ENCODE measurements at places on chromosomes 13 and 19.

GRCh38 chr19:32767951-32768679 is 48.5 kb downstream of the TDRD12 start:
- DNase-seq = no peak

- DNase-seq = no peak
These were observed 21.2 kb upstream of the DOCK9 start for GRCh38 chr13:98998831-98999638.

- peak; percentile 11 for DNase-seq
These were observed 2625.6 kb upstream of the PCDH20 start for GRCh38 chr13:64041296-64041695.

DNA sequence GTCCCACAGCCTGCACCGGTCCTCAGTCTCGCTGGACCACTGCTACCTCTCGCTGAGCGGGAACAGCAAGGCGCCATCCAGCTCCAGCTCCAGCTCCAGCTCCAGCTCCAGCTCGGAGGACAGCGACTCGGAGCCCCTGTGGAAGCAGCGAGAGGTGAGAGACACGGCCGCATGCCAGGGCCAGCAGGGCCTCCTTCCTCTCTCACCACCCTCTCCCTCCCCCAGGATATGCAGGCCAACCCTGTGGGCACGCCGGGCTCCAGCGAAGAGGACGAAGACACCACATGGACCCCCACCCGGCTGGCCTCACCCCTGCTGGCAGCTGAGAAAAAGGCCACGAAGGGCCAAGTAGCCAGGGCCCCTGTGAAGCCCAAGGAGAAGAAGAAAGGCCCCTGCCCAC is 7.3 kb downstream of the SIX5 start:
- no peak for DNase-seq

DNA sequence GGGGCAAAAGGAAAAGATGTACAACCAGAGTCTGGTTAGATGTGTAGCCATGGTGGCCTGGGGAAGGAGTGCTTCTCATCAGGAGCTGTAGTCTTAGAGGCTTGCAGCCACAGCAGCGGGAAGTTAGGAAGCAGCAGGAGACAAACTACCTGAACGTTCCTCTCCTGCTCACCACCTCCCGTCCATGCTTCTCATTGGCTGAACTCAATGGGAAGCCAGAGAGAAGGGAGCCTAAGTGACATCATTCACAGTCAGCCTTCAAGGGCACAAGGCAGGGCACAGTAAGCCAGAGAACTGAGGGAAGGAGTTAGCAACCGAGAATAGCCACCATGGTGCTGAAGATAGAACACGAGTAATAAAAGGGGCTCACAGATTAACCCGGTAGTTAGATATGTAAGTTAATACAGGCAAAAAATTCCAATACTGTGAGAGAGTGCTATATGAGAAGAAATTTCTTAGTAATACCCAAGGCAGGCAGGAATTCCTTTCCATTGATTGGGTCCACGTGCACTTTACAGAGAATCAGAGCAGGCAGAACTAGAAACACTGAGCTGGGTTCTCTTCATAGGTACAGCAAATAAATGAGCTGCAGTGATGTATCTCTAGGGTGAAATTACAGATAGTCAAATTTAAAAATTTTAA is 391.5 kb upstream of the DACH1 start:
- peak; percentile 2 for DNase-seq

DNA sequence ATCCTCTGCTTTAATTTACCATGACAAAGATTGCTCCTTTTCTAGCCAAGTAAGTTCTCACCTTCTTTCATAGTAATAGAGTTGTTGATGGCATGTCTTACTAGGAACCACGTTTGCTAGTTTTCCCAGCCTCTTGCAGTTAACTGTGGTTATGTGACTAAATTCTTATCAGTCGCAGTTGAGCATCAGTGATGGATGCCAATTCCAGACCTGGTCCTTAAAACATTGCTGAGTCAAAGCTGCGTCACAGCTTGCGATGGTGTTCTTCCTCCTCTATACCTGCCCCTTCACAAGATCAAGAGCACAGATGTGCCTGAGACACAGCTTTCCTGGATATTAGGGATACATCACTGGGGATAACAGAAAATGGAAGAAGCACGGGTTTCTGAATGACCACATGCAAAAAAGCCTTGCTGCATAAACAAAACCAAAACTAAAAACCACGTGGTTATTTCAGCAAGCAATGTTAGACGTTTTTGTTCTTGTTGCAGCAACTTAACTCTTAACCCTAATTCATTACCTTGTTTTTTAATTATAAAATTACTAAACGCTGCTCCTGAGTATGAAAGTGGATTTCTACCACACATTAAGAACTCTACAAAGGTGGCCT is 97.6 kb upstream of the DACH1 start:
- no peak for DNase-seq

DNA sequence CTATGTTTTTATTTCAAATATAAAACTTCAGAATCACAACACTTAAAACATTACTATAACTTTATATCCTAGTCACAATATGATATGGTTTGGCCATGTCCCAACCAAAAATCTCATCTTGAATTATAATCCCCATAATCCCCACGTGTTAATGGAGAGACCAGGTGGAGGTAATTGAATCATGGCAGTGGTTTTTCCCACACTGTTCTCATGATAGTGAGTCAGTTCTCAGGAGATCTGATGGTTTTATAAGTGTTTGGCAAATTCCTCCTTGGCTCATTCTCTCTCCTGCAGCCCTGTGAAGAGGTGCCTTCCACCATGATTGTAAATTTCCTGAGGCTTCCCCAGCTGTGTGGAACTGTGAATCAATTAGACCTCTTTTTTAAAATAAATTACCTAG is 307.6 kb downstream of the SPRY2 start:
- no peak for DNase-seq

DNA sequence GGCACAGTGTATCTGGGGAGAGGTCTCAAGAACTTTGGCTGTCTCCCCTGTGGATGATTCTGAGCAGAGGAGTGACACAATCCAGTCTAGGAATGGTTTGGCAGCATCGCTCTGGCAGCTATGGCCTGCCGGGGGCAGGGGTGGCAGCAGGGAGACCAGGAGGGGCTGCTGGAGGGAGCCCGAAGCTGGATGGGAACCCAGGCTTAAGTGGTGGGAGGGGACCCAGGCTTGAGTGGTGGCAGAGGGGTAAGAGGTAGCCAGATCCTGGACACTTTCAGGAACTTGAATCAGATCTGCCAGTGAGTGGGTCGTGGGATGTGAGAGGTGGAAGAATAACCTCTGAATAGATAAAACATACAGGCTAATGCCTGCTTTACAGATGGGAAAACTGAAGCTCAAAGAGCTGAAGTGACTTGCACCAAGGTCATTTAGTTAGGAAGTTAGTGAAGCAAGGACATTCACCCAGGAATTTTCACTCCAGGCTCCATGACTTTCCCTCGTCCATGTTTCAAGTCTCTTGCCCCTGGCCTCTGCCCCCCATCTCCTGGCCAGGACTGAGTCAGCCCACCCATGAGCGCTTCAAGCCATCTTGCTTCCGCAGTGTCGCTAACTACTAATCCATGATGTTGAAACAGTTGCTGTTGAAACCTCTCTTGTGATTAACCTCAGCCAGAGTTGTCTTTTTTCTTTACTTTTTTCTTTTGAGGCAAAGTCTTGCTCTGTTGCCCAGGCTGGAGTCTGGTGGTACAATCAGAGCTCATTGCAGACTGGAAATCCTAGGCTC is 29.9 kb upstream of the C1QTNF9 start:
- no peak for DNase-seq

DNA sequence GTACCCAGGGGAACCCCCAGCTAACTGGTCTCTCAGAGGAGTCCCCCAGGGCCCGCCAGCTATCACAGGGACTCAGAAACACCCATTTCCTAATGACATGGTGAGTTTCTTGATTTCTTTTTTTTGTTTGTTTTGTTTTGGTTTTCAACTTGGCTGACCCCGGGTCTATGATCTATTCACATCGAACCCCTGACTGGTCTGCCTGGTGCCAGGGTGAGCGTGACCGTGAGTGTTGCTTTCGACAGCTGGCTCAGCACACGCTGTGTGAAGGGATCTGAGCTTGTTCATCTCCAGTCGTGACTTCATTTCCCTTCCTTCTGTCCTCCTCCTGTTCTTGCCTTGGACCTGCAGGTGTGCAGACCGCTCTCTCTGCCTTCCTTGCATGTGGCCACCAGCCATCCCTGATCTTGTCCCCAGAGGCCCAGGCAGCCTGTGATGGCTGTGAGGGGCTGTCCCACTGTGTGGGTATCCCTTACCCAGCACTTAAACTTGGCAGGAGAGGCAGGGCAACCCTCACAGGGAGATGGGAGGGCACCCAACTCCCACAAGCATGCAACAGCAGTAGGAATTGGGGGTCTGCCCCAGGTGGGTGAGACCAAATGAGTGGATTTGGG is 26.2 kb downstream of the TMEM161A start:
- DNase-seq = no peak

DNA sequence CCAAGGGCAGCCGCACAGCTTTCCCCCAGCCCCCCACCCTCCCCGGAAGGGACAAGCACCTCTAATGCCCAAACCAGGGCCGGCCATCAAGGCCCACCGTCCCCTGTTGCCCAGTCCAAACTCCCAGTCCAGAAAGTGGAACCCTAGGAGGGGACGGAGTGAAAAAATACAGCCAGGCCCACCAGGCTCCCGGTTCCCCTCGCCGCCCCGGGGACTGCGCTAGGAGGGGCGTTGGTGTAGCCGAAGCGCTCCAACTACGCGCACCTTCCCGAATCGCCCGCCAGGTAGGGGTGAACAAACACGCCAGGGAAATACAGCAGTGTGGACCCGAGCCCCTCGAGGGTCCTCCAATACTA is 1.3 kb downstream of the KLF16 start:
- DNase-seq = no peak

- DNase-seq = no peak
These were observed 114.9 kb upstream of the SOX1 start for GRCh38 chr13:111952032-111952431.

GRCh38 chr13:26117620-26118019 is 65.8 kb upstream of the SHISA2 start:
- DNase-seq = no peak

DNA sequence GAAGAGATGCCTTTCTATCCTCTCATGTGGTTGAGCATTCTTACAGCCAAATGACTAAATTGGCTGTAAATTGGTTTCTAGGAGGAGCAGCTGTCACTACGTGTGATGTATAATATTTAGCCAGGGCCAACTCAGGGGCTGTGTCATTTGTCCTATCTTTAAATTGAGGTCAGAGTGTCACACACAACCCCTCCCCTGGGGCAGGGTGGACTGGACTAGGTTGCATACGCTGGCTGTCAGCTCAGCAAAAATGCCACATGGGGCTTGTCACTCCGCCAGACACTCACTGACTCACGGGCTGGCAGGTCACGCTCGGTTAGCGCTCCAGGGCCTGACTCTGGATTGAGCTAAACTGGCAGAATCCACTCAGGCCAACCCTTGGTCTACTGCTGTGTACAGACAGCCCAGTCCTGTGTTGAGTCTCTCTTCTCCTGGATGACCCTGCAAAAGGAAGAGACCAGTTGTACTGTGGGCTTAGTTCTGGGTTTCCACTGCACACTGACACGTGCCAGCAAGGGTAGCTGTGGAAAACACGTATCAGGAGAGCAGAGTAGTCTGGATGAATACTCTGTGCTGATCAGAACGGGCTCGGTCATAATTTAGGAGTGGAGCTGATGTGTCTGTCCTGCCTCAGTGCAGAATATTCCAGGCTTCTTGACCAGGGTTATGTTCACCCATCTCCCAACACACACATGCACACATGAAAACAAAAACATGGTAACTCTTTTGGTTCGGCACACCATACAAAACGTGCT is 29.1 kb downstream of the SHISA2 start:
- DNase-seq = peak; percentile 93

DNA sequence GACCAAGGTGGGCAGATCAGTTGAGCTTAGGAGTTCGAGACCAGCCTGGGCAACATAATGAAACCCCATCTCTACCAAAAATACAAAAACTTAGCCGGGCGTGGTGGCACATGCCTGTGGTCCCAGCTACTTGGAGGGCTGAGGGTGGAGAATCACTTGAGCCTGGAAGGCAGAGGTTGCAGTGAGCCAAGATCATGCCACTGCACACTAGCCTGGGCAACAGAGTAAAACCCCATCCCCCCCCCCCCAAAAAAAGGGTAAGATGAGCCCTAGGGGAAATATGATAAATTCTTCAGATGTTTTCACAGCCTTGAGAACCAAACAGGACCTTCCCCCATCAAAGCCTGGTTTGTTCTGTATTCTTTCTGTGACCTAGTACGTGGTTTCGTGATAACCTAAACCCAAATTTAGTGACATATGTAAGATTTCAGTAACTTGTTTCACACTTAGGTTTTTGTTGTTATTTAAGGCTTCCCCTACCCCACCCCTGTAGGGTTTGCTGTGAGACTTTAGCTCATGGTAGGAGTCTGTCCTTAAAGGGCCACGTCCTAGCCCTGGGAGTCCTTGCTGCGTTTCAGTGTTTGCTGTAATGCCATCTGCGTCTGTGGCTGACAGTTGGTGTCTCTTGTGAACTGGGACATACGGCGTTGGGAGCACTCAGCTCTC is 49.6 kb downstream of the MYO9B start:
- DNase-seq = peak; percentile 32
